ENCODE measurements at places on chromosomes 6 and 20.

GRCh38 chr6:37050854-37051137 is 45.3 kb downstream of the FGD2 start:
- DNase-seq, result no peak

DNA sequence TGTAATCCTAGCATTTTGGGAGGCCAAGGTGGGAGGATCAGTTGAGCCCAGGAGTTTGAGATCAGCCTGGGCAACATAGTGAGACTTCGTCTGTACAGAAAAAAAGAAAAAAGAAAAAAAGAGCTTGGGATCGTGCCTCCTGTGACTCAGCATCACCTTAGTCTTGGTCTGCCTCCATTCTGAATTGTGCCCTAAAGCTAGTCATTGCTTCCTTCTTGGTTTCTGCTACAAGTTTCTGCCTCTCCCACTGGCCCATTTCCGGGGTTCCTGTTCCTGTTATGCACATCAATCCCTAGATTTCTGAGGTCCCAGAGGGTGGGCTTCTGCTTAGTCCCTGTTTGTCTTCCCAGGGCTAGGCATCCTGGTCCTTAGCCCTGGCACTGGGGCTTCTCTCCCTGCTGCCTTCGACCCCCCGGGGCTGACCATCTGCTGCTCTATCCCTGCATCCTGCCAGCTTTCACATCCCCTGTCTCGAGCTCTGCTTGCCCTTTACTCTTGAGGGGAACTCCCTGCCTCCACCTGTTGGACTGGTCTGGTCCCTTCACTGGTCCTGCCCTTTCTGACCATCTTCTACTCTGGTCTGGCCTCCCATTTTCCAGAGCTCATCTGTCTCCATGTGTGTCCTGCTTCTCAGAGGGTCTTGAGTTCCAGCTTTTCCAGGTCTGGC is 77.5 kb upstream of the ESR1 start:
- no peak for DNase-seq

DNA sequence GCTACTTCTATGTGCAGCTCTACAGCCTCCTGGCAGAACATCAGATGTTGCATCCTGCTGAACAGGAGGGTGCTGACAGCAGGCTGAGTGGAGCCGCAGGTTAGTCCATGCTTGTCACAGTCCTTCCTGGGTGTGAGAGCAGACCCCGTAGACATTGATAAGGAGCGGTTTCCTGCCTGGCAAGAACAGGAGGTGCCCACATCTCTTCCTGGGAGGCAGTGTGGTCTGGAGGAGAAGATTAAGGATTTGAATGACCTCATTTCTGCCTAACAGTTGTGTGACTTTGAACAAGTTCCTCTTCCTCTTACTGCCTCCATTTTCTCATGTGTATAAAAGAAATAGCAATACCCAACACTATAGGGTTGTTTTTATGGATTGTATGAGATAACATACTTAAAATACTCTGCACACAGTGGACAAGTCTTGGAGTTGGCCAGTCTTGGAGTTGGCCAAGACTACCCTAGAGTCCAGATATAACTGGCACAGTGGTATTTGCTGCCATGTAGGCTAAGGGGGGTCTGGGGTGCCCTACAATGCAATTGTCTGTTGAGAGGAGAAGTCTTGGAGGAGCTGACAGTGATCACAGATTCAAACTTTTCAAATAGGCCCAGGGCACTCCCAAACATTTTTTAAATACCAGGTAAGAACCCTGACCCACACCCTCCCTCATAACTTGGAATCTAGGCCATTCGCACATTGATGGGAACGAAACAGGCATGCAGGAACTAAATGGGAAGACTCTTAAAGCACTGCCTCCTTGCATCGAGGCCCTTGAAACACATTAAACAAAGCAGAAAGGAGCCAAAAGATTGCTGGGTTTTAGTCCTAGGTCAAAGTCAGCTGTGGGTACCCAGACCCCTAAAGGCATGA is 32.6 kb upstream of the TBC1D7 start:
- DNase-seq, result no peak

- no peak for DNase-seq
These were observed 7.1 kb downstream of the GJA1 start for GRCh38 chr6:121442576-121442975.

DNA sequence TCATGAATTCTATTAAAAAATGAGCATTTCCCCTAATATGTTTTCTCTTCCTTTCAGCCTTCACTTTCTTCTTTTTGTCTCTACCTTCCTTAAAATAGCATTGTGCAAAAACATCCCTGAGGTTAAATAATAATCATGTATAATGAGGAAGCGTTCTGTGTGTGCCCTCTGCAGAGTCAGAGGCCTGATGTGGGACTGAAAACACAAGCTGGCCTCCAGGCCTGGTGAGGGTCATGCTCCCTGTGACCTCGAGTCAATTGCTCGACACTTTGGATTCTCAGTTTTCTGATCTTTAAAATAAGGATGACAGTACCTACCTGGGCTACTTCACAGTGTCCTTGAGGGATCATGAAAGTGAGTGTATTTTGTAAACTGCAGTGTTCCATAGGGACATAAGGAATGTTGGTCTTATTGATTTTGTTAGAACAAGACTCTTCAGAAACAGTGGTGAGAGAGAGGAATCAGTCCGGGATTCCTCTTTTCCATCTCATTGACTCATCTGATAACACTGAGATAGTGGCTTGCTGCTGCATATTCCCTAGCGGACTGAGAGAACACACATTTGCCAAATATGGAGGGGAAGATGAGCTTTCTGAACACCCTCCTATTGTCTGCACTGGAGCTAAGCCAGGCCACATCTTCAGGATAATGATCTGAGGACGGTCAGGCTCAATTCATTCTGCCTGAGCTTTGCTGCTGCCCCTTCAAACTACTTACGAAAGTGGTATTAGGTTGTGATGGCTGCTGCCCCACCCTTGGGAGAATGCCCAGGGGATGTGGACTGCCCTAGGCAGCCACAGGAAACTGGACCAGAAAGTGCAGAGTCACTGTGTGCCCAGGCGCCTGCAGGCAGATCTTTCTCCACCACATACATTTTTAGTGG is 39.6 kb upstream of the PDE7B start:
- DNase-seq, result no peak

- DNase-seq, result no peak
These were observed 56.6 kb downstream of the BPIFB1 start for GRCh38 chr20:33339515-33340058.

GRCh38 chr20:23363257-23363649 is 1.3 kb downstream of the GZF1 start:
- no peak for DNase-seq

GRCh38 chr20:709991-710779 is 34.6 kb upstream of the SCRT2 start:
- no peak for DNase-seq

GRCh38 chr20:47981222-47981621 is 195.9 kb upstream of the SULF2 start:
- DNase-seq, result no peak

DNA sequence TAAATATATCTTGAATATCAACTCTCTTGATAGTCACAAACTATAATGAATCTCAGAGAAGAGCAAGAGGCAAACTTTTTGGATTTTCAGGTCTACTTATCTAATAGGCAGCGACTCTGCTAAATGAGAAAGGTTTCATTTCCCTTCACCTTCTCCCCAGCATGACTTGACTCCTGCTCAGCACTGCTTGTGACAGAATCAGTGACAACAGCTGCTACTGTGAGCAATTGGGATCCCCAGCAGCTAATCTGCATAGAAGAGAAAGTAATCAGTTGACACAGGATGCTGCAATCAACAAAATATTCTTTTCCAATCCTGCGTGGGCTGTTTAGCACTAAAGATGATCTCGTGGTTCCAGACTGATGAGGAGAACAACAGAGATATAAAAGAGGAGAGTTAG is 205.5 kb downstream of the MMUT start:
- no peak for DNase-seq

GRCh38 chr20:46940616-46941015 is 46.0 kb downstream of the EYA2 start:
- DNase-seq, result no peak

- DNase-seq, result no peak
These were observed 568.0 kb downstream of the KIF16B start for GRCh38 chr20:16005021-16005914.

GRCh38 chr20:62946918-62947317 is 5.6 kb upstream of the SLC17A9 start:
- no peak for DNase-seq

GRCh38 chr20:46237736-46238135 is 70.6 kb downstream of the CDH22 start:
- no peak for DNase-seq

GRCh38 chr20:51259455-51259854 is 236.5 kb upstream of the KCNG1 start:
- DNase-seq, result no peak

DNA sequence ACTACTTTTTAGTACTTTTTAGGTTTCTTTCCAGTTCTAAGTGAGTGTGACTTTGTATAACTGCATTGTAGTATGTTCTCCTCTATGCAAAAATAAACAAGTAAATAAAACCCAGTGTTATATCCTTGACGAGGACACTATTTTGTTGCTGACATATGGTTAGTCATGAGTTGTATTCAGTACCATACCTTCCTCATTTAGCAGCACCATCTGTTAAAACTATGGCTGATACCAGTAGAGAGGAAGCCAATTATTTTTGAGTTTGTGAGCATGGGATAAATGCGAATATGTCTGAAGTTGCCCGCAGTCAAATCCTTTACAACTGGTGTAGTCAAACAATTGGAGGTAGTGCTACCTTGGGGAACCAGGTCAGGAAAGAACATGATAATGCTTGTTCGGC is 74.1 kb downstream of the CDKAL1 start:
- no peak for DNase-seq

- no peak for DNase-seq
These were observed 10.7 kb upstream of the UQCC2 start for GRCh38 chr6:33722103-33722623.

DNA sequence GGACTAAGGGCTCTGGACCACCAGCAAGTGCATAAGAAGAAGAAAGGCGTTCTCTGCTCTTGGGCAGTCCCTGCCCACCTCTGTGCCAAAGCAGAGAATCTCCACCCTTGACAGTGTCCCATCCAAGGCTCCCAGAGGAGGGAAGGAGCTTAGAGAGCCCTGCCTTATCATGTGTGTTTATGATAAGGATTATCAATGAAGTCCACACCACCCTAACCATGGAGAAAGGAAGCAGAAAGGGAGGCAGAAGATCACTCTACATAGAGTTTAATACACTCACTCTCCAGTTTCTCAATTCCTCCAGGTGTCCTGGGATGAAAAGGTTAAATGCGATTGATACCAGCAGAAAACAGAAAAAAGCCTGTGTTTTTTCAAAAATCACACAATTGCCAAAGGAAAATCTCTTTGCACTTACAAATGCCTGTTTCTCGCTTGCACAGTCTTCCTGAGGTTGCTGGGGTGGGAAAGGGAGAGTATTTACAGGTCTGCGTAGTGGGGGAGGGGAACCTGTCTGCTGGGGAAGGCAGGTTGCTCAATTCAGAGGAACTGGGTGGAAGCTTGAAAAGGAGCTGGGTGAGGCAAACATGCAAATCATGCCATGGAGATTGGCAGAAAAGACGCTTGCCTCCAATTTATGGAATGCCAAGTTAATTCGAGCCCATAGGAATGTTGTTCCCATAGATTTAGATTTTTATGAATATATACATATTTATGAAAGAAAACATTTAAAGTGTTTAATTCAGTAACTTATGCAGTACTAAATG is 104.0 kb downstream of the EYA2 start:
- DNase-seq, result no peak

- peak; percentile 27 for DNase-seq
These were observed at the start of gene TXNDC5 for GRCh38 chr6:7910654-7911344. TSS of gene TXNDC5 (minus strand) at chr6:7910788. CDS start at chr6:7910776, 12 bp downstream.

- no peak for DNase-seq
These were observed 437.0 kb downstream of the BTBD3 start for GRCh38 chr20:12354725-12355124.

All from stimulated activated CD8-positive, alpha-beta memory T cell treated with anti-CD3 and anti-CD28 coated beads, Interleukin-4, amount 100 ng/mL, for 4 hours (primary cell).